Stimulated activated CD4-positive, alpha-beta T cell treated with anti-CD3 and anti-CD28 coated beads, TNF-alpha, amount 100 ng/mL, for 4 hours (primary cell): ENCODE measurements at places on chromosomes 5 and 9.

DNA sequence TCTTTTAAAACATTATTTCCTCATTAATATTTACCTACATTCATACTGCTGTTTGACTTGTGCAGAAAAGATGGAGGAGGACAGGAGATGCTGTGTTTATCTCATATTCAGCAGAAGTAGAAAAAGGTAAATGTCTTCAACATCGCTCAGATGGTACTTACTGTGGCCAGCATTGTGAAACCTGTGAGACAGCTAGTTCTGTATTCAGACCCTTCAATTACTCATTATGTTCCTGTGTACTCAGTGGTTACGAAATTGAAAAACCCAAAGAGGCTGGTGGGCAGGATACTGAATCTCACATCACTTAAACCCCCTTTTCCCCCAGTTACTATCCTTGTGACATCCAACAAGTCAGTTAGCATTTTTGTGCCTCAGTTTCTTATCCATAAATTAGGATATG lies 216.0 kb downstream of the KDM4C start:
- DNase-seq = no peak

- no peak for DNase-seq
Measured at GRCh38 chr9:126703866-126704156, 90.1 kb downstream of the LMX1B start.

DNA sequence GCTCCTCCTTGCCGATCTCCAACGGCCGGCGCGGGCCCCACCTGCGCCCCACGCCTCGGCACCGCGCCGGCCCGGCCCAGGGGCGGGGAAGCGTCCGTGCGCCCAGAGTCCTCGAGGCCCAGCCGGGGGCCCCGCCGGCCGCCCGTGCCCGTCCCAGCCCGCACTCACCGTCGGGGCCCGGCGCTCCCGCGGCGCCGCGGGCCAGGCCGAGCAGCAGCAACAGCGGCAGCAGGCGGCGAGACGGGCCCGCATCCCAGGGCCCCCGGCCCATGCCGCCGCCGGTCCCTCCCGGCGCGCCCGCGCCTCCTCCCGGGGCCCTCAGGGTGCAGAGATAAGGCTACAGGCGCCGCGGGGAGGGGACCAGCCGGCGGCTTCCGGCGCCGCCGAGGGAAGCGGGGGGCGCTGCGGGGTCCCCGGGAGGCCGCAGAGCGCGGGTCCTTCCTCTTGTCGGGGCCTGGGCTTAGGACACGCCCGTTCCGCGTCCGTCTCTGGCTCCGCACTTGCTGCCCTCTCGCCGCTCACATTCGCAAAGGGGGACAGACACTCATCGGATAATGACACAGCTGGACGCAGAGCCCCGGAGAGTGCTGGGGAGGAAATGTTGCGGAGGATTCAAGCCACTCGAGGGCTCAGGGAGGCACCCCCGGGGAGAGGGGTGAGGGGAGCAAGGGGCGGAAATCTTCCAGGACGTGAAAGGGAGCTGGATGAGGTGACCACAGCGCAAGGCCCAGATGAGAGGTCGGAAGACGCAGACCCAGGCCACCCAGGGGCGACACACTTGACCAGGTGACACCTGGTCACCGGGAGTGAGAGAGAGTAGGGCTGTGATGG lies at the start of gene SUSD1:
Gene SUSD1, minus strand, starts transcription at position 333 of the 831 bp plus-strand sequence. Its CDS starts 62 bp downstream, at position 271.
- no peak for DNase-seq

GRCh38 chr5:89597878-89598277 lies 714.9 kb upstream of the MEF2C start:
- no peak for DNase-seq
